Stimulated activated CD4-positive, alpha-beta T cell treated with anti-CD3 and anti-CD28 coated beads, Interleukin-2, amount 100 ng/mL, for 24 hours (primary cell): ENCODE measurements at places on chromosomes 7 and 10.

- no peak for DNase-seq
These were observed 70.0 kb upstream of the PRSS58 start for GRCh38 chr7:142327628-142328405.

DNA sequence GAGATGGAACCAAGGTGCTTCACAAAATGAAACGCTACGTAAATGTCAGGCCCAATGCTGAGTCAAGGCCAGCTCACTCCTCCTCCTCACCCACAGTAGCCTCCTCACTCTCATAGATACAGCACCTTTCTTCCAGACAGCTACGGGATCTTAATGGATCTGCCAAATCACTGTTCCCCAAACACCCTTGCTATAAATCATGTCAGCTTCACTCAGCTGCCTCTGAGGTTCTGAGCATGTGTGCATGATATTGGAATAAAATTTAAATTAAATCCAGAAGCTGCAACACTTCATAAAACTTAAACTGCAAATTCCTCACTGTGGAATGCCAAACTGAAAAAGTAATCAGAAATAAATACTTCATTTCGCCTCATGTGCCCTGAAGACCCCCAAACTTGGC, 14.7 kb upstream of the CPXM2 start:
- no peak for DNase-seq

DNA sequence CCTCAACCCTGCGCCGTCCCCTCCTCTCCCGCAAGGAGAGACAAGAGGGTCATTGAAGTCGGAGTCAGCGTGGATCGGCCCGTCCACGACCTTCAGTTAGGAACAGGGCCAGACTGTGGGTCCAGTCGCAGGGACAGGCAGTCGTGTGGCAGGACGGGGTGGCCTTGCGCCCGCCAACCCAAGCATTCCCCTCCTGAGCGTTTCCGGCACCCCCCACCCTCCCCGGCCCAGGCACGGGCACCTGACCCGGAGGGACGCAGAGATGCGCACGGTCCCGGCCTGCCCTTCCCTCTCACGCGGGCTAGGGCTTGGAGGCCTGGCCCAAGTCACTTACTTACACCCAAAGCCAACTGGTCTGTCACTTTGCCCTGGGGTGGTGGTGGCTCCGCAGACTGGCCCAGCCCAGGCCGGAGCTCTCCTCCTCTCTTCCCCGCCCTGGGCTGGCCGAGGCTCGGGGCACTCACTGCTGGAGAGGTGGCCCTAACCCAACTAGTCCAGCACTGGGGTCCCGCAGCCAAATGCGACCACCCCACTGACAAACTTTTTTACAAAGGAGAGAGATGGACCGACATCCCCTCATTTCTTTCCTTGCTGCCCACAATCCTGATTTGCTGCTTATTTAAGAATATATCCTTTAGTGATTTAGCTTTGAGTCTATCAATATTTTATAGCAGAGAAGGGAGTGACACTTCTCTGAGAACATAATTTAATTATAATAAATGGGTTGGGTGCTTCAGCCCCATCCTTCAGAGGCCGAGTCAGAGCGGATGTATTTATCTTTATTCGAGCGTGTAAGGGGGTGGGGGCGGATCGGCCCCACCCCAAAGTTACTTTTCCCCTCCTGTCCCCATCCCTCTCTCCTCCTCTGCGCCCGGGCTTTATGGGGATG, 1.2 kb upstream of the UNCX start:
- DNase-seq, result no peak

DNA sequence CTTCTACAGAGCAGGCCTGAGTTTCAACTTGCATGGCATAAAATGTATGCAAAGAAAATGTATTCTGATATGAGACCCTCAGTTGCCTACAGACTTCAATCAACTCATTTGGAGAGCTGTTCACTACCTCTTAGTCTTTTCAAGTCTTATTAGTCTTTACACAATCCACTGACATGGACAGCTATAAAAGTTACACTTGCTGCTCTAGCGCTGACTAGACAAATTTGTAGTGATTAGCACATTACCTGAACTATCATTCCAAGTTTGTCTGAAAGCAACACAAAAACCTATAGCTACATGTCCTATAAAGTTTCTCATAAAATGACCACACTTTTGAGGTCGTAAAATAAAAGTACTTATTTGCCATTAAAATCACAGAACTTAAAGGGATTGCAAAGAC, 83.9 kb downstream of the PARD3 start:
- no peak for DNase-seq

DNA sequence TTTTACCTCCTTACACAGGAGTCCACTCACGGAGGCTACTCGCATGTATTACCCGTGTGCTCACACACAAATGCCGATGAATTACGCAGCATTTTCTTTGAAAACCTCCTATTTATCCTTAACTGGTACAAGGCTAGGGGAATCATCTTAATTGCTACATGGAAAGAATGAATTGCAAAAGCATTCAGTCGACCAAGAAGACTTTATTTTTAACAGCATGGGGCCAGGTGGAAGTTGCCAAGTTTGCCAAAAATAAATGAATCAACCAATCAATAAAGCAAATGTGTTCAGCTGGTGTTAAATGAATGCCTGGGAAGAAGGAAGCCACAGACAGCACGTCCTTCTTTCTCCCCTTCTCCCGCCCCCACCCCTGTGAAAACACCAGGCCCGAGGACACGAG, 55.8 kb downstream of the CTBP2 start:
- DNase-seq, result no peak

- no peak for DNase-seq
These were observed 41.5 kb downstream of the CYP17A1 start for GRCh38 chr10:102795453-102796406.

GRCh38 chr10:70456164-70456563, 14.7 kb upstream of the NODAL start:
- DNase-seq, result no peak

GRCh38 chr10:52334595-52334994, 20.5 kb downstream of the DKK1 start:
- DNase-seq, result no peak

DNA sequence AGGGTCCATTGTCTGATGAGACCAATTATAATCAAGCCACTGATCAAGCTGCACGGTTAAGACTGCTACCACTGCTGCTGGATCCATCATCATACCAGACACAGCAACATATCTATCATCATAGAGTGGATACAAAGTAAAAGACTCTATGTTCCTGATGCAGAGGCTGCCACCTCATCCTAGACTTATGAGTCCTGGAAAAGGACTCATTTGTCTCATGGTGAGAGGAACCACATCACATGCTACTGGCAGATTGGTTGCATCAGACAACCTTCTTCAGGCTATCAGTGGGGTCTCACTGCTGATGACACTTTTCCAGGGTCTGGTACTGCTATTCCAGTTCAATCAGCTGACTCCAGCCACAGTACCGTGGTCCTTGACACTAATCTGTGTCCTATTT, 79.0 kb downstream of the ABI1 start:
- no peak for DNase-seq

DNA sequence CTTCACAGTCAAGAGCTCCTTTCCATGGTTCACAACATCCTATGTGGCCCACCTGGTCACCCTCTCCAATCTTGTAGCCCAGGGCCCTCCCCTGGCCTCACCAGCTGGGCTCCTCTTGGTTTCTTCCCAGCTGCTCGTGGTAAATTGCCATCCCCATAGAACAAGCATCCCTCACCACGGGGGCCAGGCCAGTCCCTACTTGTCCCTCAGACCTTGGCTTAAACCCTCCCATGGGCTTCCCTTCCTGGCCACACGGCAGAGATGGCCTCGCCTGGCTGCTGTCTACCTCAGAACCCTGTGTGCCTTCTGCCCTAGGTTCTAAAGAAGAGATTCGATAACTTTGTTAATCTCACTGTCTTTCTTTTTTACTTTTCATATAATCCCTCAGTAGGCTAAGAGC, 153.3 kb upstream of the TCERG1L start:
- no peak for DNase-seq

GRCh38 chr7:77453531-77453930, 37.4 kb upstream of the GSAP start:
- no peak for DNase-seq

DNA sequence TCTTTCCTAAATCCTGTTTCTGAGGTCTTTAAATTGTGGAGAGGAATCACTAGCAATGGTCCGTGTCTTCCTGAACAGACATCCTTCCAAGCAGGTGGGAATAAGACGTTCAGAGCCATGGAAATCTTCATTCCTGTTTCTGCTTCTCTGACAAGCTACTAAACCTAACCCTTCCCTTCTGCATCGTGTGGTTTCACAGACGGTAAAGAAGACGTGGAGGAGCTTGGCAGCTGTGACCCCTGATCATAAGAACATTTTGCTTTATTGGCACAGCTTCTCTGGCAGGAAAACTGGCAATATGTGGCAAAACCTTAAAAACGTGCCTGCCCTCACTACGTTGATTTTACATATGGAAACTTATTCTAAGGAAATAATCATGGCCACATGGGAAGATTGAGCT, 63.0 kb upstream of the LOXL4 start:
- DNase-seq, result no peak

- DNase-seq, result no peak
These were observed 16.3 kb downstream of the AKR1D1 start for GRCh38 chr7:138092486-138093028.

DNA sequence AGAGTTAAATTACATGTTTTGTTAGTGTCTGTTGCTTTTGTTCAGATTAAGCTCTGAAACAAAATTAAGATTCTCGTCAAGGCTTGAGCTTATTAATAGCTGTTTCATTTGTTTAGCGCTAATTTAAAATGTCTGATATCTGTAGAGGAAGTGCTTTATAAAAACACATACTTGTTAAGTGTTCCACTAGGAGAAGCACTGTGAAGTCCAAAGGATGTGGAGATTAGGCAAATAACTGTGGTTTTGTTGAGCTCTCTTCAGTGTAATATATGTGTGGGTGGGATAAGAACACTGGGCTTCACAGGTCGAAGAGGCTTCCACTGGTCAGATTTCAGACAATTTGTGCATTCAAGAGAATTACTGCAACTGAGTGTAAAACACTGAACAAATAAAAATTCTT, 242.0 kb downstream of the AUTS2 start:
- no peak for DNase-seq

DNA sequence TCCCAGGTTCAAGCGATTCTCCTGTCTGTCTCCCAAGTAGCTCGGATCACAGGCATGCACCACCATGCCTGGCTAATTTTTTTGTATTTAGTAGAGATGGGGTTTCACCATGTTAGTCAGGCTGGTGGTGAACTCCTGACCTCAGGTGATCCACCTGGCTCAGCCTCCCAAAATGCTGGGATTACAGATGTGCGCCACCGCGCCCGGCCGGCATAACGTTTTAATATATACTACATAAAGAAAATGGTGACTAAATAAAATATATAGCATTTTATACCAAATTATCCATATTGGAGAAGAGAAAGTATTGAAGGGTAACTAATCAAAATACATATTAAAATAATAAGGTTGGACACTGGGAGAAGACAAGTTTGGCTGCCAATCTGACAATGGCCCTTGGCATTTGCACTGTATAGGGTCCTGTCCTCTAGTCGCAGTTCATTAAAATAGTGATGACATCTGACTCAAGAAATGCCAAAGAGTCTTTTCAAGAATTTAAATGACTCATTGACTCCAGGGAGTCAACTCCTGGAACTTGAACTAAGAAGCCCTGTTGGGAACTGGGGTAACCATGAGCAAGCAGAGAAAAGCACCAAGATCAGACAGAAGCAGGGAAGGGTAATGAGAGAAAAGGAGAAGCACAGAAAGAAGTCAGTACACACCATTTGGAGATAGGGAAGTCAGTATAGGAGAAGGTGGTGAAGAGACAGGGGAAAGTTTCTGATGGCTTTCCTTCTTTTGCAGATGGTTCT, 91.1 kb downstream of the CH25H start:
- no peak for DNase-seq

- no peak for DNase-seq
These were observed 239.3 kb upstream of the GRB10 start for GRCh38 chr7:51021906-51022570.

GRCh38 chr7:91330866-91331265, 66.6 kb downstream of the FZD1 start:
- no peak for DNase-seq

DNA sequence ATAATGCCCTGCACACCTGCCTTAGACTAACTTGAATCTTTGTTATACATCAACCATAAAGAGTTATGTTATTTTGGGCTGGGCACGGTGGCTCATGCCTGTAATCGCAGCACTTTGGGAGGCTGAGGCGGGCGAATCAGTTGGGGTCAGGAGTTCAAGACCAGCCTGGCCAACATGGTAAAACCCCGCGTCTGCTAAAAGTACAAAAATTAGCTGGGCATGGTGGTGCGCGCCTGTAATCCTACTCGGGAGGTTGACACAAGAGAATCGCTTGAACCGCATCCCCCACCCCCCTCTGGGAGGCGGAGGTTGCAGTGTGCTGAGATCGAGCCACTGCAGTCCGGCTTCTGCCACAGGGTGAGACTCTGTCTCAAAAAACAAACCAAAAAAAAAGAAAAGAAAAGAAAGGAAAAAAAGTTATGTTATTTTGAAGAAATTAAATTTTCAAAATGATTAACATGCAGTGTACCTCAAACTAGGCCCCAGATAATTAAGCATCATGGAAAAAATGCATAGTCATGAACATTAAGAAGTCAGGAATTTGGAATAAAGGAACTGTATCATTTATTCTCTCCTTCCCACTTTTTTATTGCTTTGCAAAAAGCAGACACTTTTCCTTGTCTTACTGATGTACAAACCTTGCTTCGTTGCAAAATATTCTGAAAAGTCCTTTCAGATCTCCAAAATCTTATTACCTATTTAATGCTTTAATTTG, 43.3 kb downstream of the STAM start:
- no peak for DNase-seq

DNA sequence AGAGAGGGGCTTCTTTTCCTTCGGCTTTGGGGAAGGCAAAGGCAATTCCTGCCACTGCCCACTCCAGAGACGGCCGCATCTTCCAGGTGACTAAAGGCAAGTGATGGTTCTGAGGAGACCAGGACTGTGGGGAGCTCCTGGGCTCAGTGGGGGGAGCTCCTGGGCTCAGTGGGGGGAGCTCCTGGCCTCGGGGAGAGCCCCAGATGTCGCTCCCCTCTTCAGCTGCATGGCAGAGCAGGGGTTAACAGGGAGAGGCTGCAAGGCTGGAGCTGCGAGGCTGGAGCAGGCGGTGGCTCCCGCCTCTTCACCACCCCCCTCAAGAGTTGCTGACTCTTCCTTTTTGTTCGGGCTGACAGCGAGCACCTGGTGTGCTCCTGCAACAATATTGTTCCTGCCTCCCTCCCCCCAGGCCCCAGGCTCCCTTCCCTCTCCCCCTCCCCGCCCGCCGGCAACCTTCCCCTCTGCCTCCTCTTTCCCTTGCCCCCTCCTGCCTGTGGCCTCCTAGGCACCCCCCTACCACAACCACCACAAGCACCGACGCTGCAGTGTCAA, 56.3 kb upstream of the LBX1 start:
- DNase-seq, result no peak

GRCh38 chr7:139698844-139699243, 79.0 kb downstream of the HIPK2 start:
- no peak for DNase-seq

GRCh38 chr7:69550991-69551390, 47.3 kb upstream of the AUTS2 start:
- no peak for DNase-seq

- DNase-seq, result no peak
These were observed 226.4 kb upstream of the KLF14 start for GRCh38 chr7:130960208-130960988.

DNA sequence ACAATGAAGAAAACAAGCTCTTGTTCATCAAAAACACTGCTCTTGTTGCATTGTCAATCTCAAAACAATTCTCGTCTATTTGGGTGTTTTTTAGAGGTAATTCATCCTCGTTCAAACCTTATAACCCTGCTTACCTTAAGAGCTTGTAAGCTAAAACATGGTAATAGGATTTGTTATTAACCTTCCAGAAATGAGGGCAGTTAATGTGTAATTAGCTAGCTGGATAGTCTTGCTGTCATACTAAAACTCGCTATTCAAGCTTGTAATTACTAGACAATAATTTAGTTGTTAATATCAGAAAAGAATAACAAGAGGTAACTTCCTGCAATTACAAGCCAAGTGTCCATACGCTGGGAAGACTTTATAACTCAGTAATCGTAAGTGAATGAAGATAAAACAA, 101.6 kb downstream of the UBE2H start:
- DNase-seq, result no peak
